Mesenteric fat pad (tissue), 1 donor: ENCODE measurements at places on chromosomes 5 and 9. TPM values are rescaled to one million over a fixed set of nuclear protein-coding genes. Genes with fewer than 3 reads are reported as not detected.

Gene FAXDC2
- total RNA-seq: 13.2 TPM

Gene TAF1L
- not detected for total RNA-seq

Gene LRRC26
- total RNA-seq: not detected

Gene IFNA2
- total RNA-seq: not detected

Gene PAX5
- total RNA-seq: 0.06 TPM

Gene LRRC19
- not detected for total RNA-seq

Gene FOXD1
- 0.32 TPM for total RNA-seq

Gene CDKN2B-AS1
- total RNA-seq: 0.64 TPM

Gene WDR38
- total RNA-seq: not detected

Gene UBTD2
- total RNA-seq: 13.0 TPM

Gene ALDOB
- 4.7 TPM for total RNA-seq

Gene CHSY3
- 4.8 TPM for total RNA-seq

Gene IFNA21
- total RNA-seq: not detected

Gene CEL
- 2.2 TPM for total RNA-seq

Gene LURAP1L
- total RNA-seq: 21.7 TPM
